Stimulated activated CD4-positive, alpha-beta T cell treated with anti-CD3 and anti-CD28 coated beads, Interleukin-1b, Interleukin-23, amount 100 ng/mL, for 1 hour (primary cell): ENCODE measurements at places on chromosomes 4 and X.

DNA sequence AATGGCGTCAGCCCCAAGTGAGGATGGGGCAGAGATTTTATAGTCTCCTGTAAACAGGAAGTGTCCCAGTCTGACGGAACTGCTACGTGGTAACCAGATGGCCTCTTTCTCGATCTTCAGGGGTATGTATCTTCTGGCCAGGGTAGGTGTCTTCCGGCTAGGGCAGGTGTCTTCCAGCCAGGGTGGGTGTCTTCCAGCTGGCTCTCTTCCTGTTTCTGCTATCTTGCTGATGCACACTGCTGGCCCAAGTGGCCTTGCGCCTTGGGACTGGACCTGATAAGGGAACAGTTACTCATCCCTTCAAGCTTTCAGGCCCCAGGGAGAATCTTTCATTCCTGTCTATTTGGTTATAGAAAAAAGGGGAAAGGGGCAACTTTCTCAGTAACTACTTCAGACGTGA is 178.7 kb upstream of the MAGEE2 start:
- no peak for DNase-seq

GRCh38 chrX:24479924-24480323 is 14.8 kb downstream of the PDK3 start:
- DNase-seq = peak; percentile 18

GRCh38 chrX:86137071-86137470 is 11.2 kb upstream of the DACH2 start:
- no peak for DNase-seq

DNA sequence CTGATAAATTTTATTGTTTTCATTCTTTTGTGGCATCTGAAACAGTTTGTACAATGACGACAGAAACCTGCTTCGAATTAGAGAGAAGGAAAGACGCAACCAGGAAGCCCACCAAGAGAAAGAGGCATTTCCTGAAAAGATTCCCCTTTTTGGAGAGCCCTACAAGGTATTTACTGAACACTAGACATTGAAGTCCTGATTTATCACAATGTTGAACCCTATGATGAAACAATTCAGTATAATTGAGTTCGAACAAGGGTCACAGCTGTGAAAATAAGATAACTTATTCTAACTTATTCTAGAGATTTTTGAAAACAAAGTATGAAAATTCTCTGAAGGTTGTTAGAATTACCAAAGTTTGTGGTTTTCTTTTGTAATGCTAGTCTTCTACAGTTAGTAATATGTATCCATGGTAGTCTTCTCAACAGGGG is 111.3 kb downstream of the AFF1 start:
- no peak for DNase-seq

DNA sequence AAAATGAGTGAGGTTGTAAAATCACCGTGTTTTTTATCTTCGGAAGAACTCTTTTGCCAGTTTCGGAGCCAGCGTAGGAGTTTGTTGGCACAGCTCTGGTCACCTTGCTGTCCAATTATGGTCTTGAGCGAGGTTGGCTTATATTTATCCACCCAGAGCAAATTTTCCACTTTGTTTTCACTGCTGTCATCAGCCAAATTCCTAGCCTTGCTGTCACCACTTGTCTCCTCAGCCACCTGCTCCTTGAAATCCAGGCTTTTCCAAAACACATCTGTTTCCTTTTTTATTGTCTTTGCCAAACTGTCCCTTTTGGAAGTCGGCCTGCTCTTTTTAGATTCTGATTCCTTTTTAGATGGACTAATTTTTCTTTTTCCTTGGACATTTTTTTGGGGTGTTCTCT is 57.6 kb downstream of the RFC1 start:
- DNase-seq = no peak

DNA sequence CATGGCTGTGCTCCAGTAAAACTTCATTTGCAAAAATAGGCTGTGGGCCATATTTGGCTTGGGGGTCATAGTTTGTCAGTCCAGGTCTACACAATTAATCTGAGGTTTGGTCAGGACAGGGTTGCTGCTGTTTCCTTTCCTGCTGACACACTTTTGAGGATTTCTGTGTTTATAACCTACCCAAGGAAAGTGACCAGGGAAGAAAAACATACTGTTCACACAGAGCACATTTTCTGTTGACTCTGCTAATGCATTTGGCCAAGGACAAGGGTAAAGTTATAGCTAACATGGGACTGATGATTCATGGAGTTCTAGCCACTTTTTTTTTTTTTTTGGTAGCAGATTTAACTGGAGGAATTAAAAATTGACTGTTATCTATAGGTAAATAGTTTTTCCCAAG is 43.9 kb upstream of the GEMIN8 start:
- no peak for DNase-seq

DNA sequence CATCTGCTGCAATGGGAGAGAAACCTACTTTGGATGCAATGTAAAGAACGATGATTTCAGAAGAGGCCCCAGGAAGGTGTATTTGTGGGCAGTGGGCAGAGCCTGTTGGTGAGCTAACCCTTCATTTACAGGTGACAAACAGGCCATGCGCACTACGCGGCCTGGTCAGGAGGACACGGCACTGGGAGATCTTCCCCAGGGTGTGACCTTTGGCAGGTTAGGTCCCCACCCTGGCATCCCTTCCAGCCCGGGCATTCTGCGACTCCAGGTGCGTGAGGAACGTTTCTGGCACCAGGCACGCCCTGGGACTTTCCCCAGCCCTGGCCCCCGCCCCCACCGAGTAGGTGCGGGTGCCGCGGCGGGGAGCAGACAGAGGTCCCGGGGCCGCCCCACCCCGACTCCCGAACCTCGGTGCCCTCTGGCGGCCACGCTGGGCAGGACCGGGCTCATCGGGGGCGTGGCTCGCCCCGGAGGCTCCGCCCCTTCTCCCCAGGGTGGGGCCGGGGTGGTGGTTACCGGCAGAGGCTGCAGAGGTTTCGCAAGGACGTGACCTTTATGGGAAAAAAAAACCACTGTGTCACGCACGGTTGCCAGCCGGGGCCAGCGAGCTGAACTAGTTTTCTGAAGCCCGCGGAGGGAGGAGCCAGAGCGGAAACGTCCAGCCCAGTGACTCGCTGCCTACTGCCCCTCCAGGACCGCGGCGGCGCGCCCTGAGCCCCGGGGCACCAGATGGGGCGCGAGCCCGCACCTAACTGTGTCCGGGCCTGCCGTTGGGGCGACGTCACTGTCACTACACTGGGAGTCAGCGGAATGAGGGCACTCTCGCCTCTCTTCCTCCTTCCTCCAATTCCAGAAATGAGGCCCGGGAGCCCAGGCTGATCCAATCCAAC is 5.0 kb upstream of the NYX start:
- peak; percentile 70 for DNase-seq

DNA sequence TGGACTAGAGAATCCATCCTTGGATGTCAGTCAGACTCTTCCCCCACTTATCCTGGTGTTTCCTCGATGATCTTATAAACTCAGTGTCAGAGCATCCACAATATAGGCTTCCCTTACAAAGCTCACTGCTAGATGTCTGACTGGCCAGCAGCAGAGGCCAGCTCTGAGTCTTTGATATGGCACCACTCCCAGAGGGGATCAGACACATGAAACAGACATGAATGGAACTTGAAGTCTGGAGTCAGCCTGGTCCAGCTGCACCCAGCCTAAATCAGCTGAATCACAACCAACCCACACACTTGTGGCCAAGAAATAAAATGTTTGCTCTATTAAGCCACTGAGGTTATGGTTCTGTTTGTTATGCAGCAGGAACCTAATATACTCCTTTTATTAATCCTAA is 129.6 kb upstream of the MED14 start:
- DNase-seq = no peak

GRCh38 chr4:186158021-186158813 is 33.1 kb upstream of the CYP4V2 start:
- DNase-seq = no peak

GRCh38 chr4:16626945-16627344 is 271.5 kb downstream of the LDB2 start:
- no peak for DNase-seq

DNA sequence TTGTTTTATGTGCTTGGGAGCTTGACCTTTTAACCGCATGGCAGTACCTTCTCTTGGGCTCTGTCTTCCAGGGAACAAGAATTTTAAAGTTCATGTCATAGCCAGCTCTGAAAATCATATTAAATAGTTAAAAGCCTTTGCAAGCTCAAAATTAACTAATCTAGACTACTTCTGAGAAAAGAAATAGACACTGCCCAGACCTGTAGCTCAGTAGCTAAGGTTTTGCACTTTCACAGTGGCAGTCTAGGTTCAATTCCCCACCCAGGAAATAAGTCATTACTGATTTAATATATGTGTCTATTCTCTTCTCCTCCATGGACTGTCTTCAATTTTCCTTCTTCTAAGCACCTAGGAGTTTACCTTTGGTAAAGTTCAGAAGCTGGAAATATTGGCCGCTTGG is 27.4 kb downstream of the HSD17B11 start:
- no peak for DNase-seq
